ENCODE measurements at places on chromosomes 6 and 20.

DNA sequence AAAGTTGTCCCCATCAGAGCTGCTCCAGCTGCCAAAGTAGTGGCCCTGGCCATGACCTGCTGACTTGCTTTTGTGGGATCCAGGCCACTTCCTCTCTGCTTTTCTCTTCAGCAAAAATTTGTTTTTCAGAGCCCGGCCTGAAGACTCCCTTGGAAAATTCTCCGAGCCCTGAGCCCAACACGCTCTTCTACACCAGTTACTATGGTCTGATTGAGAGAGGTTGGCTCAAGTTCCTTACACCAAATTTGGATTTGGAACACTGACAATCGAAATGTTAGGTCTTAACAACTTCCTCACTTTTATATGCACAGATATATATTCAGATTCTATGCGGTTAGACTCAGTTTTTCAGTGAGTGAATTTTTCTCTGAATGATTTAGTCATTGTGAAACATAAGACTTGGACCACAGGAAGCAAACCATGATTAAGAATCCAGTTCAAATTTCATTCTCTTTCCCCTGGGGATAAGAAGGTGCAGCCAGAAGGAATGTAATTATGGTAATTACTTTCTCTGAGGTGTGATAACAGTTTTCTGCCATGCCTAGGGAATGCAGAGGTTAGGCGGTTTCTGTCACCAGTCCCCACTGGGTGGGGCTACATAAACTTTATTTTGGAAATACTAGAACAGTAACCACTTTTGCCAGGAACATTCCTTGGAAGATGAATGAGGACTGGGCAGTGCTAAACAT is 365.2 kb downstream of the SYNE1 start:
- DNase-seq: no peak

- DNase-seq: no peak
These were observed 475.2 kb downstream of the PTPRT start for GRCh38 chr20:42714298-42715141.

GRCh38 chr6:36120018-36120417 is 10.3 kb upstream of the MAPK13 start:
- no peak for DNase-seq

GRCh38 chr6:1561355-1561754 is 48.4 kb upstream of the FOXC1 start:
- DNase-seq: no peak

DNA sequence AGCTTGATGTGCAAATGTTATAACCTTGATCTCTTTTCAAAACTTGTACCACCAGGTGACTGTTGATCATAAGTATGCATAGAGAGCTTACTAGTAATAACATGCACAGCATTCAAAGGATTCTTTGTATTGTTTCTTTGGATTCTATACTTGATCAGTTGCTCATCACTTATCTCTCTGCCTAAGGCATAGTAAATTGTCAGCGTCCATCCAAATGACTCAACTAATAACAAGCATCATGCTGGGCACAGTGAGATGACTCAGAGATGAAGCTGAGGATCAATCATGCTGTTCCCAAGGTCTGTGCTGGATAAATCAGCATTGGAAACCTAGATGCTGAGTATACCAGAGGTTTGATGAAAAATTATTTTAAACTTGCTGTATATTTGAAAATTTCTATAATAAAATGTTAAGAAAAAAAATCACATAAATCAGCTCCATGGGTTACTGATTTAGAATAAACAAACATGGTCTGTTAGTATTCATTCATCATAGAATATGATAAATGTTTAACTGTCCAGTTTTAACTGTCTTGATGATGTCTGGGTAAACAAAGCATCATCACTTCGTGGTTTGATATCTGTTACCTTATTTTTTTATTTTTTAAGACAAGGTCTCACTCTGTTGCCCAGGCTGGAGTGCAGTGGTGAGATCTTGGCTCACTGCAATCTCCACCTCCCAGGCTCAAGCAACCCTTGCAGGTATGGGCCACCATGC is 45.6 kb upstream of the SGK1 start:
- DNase-seq: no peak

DNA sequence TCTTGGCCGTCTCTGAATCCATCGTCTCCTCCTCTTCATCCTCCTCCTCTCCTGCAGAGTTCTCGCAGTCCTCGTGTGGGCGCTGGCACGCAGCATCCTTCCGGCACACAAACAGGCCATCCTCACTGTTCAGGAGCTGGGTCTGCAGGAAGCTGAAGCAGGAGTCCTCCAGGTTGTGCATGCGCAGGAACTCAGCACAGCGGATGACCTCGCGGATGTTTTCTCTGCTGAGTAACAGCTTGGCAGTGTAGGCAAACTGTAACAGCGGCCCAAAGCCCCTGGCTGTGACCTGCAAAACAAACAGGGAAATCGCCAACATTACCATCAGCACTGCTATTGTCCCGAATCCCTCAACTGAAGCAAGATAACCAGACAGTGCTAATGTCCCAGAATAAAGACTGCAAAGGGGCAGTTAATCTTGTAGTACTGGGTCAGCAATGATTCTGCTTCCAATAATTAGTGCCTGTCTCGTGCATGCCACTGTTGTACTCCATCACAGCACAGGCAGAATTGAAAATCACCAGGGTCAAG is 57.4 kb downstream of the GJA10 start:
- DNase-seq: no peak

- no peak for DNase-seq
These were observed 155.2 kb upstream of the PTPN1 start for GRCh38 chr20:50354721-50355589.

DNA sequence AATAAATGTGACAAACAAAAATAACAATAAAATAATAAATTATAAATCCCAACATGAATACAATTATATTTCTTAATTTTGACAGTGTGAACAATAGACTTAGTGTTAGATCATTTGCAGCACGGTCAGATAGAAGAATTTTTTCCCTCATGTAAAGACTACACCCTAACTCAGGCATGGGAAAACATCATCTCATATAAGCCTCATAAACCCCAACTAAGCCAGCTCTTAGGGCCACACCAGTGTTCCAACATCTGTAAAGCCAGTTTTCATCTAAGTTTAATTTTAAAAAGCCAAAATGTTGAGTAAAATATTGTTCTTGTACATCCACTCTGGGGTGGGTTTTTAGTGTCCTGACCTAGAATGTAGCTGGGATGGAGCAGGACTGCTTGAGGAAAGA is 167.4 kb downstream of the QRSL1 start:
- DNase-seq: no peak

DNA sequence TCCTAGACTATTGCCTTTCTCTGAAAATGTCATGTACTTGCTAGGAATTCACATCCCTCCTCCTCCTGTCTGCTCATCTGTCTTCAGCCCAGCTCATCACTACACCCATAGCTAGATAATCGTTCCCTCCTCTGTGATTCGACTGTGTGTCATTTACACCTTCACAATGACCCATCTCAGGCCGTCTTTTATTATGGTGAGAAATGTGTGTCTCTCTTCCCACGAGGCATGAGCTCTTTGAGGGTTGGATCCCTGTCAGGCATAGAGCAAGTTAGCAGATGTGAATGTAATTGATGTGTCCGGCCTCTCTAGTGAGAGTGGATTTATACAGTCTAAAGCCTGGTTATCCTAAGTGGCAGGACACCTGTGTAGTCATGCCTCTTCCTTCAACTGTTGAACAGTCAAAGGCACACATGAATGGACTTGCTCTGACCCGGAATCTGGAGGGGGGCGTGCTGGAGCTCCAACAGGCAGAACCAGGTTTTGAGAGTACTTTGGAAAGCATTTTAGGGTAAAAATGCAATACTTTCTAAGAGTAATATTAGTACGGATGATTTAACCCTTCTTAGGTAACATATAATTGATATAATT is 182.1 kb downstream of the UTRN start:
- DNase-seq: no peak

GRCh38 chr6:12280458-12280857 is 9.7 kb upstream of the EDN1 start:
- no peak for DNase-seq

DNA sequence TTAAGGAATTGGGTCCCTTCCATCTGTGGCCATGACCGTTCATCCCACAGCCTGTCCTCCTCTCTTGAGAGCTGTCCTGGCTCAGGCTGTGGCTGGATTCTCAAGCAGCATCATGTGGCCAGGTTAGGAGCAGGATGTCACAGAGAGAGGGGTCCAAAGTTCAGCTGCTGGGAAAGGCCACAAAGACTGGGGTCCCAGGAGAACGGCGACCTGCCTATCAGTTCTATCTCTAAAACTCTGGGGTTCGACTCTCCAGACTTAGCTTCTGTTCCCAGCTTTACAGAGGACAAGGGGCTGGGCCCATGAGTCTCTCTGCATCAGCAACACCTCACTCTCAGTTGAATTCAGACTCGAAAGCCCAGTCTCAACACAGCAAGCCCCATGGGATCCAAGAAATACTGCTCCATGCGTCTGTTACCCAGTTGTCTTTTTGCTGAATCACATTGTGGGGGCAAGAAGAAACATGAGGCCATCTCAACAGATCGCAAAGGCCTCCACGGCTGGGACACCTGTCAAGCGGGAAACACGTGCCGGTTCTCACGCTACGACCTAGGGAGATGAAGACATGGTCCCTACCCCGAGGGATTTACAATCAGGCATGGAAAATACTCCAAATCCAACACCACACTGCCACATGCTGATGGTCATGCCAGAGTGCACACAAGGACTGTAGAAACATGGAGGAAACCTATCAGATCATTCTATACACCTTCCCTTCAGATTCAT is 95.4 kb downstream of the SLC22A23 start:
- DNase-seq: no peak

DNA sequence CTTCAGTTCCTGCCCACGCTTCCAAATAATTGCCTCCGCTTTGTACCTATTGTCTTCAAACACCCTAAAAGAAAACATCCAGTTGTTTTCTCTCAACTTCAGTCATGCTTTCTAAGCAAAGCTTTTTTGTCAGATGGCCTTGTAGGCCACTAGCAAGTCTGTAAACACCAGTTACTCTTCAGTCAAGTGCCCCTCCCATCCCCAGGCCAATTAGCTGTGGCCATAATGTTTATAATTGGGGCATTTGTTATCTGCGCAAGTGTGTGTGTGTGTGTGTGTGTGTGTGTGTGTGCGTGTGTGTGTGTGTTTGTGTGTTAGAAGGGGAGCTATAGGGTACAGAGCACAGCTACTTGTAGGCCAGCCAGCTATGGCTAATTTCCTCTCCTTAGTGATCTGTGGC is 272.4 kb upstream of the MARCKS start:
- no peak for DNase-seq

DNA sequence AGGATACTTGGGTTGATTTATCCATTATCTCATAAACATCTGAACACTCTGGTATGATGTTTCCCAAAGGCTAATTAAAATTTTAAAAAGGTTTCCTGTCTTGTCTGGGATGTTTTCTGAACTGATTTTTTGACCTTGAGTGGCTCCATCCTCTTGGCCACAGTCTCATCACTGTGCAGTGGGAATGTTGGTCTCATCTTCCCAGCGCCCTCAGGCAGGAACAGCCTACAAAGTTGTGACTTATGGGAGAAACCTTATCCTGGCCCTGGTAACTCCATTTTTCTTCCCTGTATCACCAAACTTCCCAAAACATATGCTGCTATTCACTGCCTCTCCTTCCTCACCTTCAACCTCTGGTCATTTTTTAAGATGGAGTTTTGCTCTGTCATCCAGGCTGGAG is 6.8 kb upstream of the BPIFA3 start:
- DNase-seq: no peak

- peak; percentile 93 for DNase-seq
These were observed 2.8 kb downstream of the JARID2 start for GRCh38 chr6:15248451-15249370.

DNA sequence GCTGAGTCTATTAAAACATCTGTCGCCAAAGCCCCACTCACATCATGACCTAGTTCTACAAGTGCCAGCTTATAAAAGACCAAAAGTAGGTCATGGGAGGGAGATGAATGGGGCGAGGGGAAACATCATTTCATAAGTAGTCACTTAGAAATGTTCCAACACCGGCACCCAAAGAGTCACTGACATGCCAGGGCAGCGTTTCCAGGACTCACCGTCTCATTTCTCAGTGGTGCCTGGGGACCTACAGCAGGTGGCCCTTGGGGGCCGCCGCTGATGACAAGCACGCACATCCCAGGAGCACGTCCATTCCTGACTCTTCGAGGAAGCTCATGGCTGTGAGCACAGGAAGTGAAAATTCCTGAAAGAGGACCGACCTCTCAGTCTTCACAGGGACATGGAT is 260.4 kb downstream of the CDH4 start:
- DNase-seq: no peak

- no peak for DNase-seq
These were observed 149.5 kb upstream of the BMP5 start for GRCh38 chr6:56024931-56025330.

GRCh38 chr20:60579941-60580515 is 621.8 kb downstream of the CDH26 start:
- DNase-seq: no peak

DNA sequence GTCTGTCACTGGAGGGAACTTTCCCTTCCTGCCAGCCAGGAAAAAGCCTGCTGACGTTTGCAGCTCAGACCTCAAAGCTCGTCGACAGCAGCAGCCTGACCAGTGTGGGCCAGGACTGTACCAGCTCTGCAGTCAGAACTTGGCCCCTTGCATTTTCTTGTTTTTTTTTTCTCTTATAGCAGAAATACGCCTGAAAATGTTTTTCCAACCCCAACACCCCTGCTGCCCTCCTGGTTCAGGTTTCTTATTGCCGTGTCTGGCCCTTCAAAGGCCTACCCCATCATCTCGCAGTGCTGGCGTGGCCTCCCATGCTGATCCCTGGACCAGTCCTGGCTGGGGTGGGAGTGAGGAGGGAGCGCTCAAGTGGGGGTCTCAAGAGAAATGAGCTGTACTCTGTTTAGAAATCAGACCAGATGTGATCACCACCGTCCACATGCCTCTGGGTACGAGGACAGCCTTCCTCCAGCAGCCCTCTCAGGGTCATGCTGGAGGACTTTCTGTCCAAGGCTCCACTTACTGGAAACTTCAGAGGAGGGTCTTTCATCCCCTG is 169.0 kb downstream of the FOXC1 start:
- DNase-seq: no peak

GRCh38 chr20:46438156-46438750 is 31.8 kb upstream of the ELMO2 start:
- no peak for DNase-seq

- DNase-seq: no peak
These were observed 44.1 kb upstream of the ATXN1 start for GRCh38 chr6:16805243-16805950.

- DNase-seq: no peak
These were observed 24.6 kb downstream of the KDM1B start for GRCh38 chr6:18179770-18180356.

DNA sequence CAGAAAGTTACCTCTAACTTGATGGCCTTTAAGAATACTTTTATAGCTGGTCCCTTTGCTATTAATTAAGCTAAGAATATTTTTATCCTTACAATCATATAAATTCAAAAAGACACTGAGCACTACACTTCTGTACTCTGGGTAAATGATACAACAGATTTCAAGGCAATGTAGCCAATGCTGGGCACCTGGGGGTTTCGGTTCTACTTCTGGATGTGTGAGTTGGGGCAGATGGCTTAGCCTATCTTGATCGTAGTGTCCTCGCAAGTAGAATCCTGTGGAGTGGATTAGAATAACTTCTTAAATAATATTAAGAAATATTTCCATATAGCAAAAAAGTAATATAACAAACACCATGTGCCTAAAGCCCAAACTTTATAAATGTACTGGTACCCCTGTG is 96.9 kb upstream of the NT5E start:
- no peak for DNase-seq
